ENCODE measurements at places on chromosomes 12 and 14. TPM values are rescaled to one million over a fixed set of nuclear protein-coding genes. Genes with fewer than 3 reads are reported as not detected.

DNA sequence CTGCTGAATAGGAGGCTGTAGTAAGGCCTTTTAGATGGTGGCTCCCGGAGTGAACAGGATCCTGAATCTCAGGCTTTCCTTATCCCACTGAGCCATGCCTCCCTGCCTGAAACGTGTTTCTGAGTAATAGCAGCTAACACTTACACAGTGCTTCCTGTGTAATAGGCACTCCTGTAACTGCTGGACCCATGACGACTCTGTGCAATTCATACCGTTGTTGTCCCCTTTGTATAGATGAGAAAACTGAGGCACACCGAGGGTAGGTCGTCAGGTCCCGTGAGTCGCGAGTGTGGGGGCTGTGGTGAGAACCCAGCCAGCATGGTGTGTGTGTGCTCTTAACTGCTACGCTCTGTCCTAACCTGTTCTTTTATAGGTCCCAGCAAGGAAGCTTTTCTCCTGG, 193.6 kb downstream of the CACNA1C start:
- H3K4me1 ChIP-seq = peaks cover 80% of the 10 kb centered on the region
- no peaks in the 10 kb centered on the region for H3K36me3 ChIP-seq

DNA sequence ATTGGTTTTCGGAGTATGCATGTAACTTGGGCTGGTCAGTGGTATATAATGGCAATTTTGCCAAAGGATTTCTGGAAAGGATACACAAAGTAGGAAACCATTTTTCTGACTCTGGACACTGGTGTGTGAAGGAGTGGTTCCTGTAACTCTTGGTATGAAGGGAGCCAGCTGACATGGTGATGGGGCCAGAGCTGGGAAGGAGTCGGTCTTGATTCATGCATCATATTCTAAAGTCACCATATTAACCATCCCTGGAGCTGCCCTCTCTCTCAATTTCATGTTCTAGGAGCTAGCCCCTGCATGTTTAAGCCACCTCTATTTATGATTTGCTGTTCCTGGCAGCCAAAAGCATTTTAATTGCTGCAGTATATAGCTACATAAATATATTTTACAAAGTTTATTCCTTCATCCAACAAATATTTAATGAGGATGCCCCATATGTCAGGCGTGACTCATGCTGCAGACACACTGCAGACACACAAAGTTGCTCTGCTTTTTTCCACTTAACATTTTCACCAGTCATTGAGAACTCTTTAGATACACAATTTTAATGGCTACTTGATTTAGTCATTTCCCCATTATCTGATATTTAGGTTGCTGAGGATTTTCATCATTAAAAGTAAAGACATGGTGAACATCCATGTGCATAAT, 78.7 kb upstream of the PSMC1 start:
- H3K27me3 ChIP-seq = no peaks in the 10 kb centered on the region
- DNase-seq = no peak
- H3K36me3 ChIP-seq = no peaks in the 10 kb centered on the region
- no peak overlapping the region for H3K4me3 ChIP-seq
- H3K27ac ChIP-seq = no peak overlapping the region
- no peaks in the 10 kb centered on the region for H3K4me1 ChIP-seq

DNA sequence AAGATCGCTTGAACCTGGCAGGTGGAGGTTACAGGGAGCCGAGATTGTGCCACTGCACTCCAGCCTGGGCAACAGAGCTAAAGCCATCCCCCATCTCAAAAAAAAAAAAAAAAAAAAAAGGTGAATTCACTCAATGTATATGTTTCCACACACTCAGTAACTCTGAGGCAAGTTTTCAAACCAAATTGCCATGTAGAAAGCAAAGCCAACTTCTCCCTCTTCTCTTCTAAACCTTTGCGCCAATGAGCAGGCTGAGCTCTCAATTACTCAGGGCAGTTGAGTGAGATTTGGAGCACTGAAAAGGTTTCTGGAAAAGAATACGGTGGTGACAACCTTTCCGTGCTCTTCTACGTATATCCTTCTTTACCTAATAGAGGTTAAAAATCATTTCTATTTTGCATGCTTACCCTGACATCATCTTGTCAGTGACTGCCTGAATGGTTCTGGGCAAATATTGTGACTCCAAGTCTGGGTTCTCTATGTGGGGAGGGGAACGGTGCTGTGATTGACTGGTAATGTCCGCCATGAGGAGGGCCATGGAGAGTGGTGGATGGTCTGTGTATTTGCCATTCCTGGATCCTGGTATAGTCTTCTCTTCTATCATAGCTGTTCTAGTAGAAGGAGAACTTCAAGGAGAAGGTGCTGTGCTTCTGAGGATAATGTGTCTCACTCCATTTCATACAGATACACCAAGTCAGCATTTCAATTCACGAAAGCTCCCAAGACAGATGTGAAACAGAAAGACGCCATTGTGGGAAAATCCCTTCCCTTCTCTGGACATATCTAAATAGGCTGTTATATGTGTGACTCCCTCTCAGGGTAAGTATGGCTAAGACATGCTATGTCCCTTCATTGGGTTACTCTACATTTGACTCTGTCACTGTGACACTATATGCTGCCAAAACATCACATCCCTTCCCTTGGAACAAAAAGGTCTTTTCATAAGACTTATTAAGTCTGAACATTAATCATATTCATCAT, 46.2 kb upstream of the MED13L start:
- no peaks in the 10 kb centered on the region for H3K27me3 ChIP-seq
- H3K36me3 ChIP-seq = no peaks in the 10 kb centered on the region

The GDF3 gene
- not detected for total RNA-seq

DNA sequence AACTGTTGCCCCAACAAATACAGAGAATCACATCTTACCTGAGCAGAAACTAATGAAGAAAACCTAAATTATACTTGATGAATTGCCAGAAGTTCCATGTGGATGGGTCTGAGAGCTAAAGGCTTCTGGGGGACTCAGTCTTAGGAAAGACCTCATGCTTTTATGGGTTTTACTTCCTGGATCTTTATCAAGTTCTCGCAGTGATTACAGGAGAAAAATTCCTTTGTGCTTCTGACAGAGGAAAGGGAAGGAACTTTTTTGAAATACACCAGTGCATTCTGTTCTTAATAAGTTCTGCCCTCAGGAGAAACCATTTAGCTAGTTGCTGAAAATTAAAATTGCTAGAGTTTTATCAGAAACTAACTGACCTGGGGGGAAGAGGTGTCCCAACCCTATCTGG, 203.9 kb upstream of the KITLG start:
- no peak overlapping the region for H3K27ac ChIP-seq
- no peak for DNase-seq
- H3K27me3 ChIP-seq = no peaks in the 10 kb centered on the region
- no peaks in the 10 kb centered on the region for H3K4me1 ChIP-seq
- no peaks in the 10 kb centered on the region for H3K36me3 ChIP-seq
- H3K4me3 ChIP-seq = no peak overlapping the region

The FAM161B gene
- total RNA-seq = 5.8 TPM

DNA sequence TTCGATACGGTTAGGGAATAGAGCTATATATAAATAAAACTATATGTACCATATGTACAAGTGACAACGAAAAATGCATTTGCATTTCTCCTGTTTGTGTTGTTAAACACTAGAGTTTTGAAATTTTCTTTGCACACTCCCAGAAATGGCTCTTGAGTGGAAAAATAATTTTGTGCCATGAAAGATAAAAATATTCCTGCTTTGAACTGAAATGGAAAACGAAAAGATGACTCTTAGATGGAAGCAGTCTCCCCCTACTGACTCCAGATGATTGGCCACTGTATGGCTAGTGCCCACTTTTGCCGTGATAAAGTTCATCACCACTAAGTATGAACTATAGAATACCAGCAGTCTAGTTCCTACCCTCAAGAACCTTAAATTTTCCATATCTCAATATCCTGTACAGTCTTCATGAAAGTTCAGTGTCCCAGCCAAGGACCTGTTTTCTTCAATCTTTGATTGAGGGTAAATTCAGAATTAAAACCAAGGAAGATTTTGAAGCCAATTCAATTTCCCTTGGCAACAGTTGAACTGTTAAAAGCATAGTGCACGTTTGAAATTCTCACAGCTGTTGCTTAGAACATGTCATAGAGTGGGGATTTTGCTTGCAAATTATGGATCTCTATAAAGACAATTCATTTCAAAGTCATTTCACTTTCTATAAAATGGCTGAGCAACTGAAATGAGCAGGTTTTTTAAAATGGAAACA, 1.6 kb upstream of the PPP2R5E start:
- H3K27ac ChIP-seq = no peak overlapping the region
- no peaks in the 10 kb centered on the region for H3K36me3 ChIP-seq
- no peak for DNase-seq
- H3K4me3 ChIP-seq = peak overlapping the region; percentile 94
- H3K27me3 ChIP-seq = no peaks in the 10 kb centered on the region
- peaks cover 25% of the 10 kb centered on the region for H3K4me1 ChIP-seq

- H3K36me3 ChIP-seq = no peaks in the 10 kb centered on the region
- H3K4me1 ChIP-seq = no peaks in the 10 kb centered on the region
- peaks cover 54% of the 10 kb centered on the region for H3K27me3 ChIP-seq
- no peak for DNase-seq
- H3K4me3 ChIP-seq = no peak overlapping the region
These were observed 61.5 kb downstream of the SLC6A12 start for GRCh38 chr12:152440-152839.

The OR4E2 gene
- total RNA-seq = not detected

DNA sequence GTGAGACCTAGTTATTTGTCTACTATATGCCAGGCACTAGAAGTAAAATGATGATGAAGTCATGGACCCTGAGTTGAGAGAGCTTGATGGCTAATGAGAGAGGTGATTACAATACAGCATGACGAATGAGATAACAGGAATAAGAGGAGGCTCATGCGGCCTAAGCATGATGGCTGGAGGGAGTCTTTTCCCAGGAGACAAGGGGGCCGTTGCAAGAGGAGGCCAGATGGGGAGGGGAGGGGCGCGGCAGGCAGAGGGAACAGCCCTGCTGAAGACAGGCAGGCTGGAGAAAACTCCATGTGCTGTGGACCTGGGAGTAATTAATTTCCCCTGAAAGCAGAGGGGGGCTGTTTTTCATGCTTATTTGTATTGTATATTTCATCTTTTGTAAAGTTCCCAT, 144.7 kb upstream of the RFLNA start:
- H3K27ac ChIP-seq = no peak overlapping the region
- H3K4me3 ChIP-seq = no peak overlapping the region
- peaks cover 11% of the 10 kb centered on the region for H3K27me3 ChIP-seq
- no peak for DNase-seq
- H3K36me3 ChIP-seq = no peaks in the 10 kb centered on the region
- H3K4me1 ChIP-seq = peaks cover 11% of the 10 kb centered on the region

- H3K4me1 ChIP-seq = peaks cover 19% of the 10 kb centered on the region
- DNase-seq = no peak
- H3K27me3 ChIP-seq = no peaks in the 10 kb centered on the region
These were observed 81.1 kb downstream of the ZFP36L1 start for GRCh38 chr14:68711561-68712309.

GRCh38 chr14:61609191-61609843, 86.0 kb upstream of the HIF1A start:
- peaks cover 72% of the 10 kb centered on the region for H3K4me1 ChIP-seq
- H3K27me3 ChIP-seq = no peaks in the 10 kb centered on the region
- H3K4me3 ChIP-seq = no peak overlapping the region

DNA sequence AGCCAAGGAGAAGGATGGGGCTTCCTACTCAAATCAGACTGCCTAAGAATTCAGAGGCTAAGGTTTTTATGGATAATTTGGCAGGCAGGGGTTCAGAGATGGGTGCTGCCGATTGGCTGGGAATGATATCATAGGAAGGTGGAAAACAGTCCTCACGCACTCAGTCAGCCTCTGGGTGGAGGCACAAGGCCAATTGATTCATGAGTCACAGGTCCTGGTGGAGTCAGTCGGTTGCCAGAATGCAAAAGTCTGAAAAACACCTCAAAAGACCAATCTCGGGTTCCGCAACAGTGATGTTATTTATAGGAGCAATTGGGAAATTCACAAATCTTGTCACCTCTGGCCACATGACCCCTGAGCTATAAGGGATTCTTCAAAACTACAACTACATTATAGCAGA, 105.5 kb downstream of the GXYLT1 start:
- H3K27me3 ChIP-seq = peaks cover 5% of the 10 kb centered on the region
- no peak for DNase-seq
- no peak overlapping the region for H3K4me3 ChIP-seq
- H3K27ac ChIP-seq = no peak overlapping the region

The HOXC12 gene
- not detected for total RNA-seq

- no peaks in the 10 kb centered on the region for H3K36me3 ChIP-seq
- no peak overlapping the region for H3K4me3 ChIP-seq
- DNase-seq = no peak
- H3K27me3 ChIP-seq = no peaks in the 10 kb centered on the region
- peaks cover 4% of the 10 kb centered on the region for H3K4me1 ChIP-seq
- no peak overlapping the region for H3K27ac ChIP-seq
These were observed 51.2 kb downstream of the SVOP start for GRCh38 chr12:108969622-108970021.

DNA sequence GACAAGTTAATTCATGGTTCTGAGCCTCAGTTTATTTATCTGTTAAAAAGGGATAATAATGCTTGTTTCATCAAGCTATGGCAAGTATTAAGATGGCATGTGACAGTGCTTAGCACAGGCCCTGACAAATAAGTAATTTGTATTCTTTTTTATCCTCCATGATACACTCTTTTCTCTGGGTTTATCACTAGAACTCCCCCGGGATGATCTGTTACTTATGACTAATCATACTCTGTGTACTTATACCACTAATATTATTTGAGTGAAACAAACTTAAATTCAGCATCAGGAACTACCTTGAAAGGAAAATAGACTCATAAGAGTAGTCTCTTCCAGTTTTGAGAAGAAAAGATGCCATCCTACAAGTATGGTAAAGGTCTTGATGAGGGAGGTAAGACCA, 283.8 kb downstream of the PAWR start:
- H3K36me3 ChIP-seq = no peaks in the 10 kb centered on the region
- no peak overlapping the region for H3K27ac ChIP-seq
- H3K27me3 ChIP-seq = no peaks in the 10 kb centered on the region
- H3K4me1 ChIP-seq = peaks cover 45% of the 10 kb centered on the region
- no peak overlapping the region for H3K4me3 ChIP-seq
- no peak for DNase-seq

DNA sequence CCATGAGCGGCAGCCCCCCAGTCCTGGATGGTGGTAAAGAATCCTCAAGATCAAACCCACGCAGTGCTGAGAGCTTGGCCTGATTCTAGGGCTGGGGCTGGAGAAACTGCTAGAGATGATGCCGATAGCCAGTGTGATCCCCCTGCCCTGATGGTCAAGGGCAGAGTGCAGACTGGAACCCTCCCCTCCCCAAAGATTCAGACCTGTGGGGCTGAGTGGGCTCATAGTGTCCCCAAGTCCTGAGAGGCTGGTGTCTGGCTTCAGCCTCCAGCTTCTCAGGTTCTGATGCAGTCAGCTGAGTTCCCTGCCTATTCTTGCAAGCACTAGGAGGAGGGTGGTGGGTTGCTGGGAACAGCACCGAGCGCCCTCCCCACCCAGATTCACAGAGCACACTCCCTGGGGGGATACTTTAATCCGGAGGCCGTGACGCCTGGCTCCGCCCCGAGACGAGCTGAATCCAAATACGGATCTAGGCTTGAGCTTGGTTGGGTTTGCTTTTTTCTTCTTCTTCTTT, 11.9 kb downstream of the RHOF start:
- H3K36me3 ChIP-seq = no peaks in the 10 kb centered on the region
- DNase-seq = no peak
- H3K27me3 ChIP-seq = no peaks in the 10 kb centered on the region
- H3K4me3 ChIP-seq = peak overlapping the region; percentile 36
- peaks cover 33% of the 10 kb centered on the region for H3K4me1 ChIP-seq

The CFL2 gene
- total RNA-seq = 47.0 TPM

The HSPB8 gene
- 2.8 TPM for total RNA-seq

The MARK3 gene
- 81.7 TPM for total RNA-seq

GRCh38 chr12:113519464-113520307, 48.0 kb upstream of the LHX5 start:
- no peak for DNase-seq
- no peaks in the 10 kb centered on the region for H3K36me3 ChIP-seq
- H3K27me3 ChIP-seq = peaks cover 36% of the 10 kb centered on the region
- no peak overlapping the region for H3K27ac ChIP-seq
